ENCODE measurements at places on chromosomes 2 and 18.

GRCh38 chr18:4181882-4182568, 273.1 kb downstream of the DLGAP1 start:
- DNase-seq: no peak

DNA sequence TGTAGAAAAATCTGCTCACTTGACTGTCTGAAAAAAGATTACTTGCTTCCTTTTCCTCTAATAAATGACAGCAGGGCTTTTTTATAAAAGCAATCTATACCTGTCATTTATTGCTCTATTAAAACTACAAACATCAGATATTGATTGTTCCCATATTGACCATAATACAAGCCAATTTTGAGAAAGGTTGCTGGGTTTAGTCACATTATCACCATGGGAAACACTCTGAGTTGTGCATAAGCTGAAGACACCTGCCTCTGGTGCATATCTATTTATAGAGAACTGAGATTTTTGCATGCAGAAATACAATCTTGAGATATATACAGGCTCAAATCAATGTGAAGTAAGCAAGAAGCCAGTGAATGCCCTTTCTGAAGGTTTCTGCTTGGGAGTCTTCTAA, 853.9 kb downstream of the DCC start:
- no peak for DNase-seq

GRCh38 chr18:74928194-74928968, 280.6 kb downstream of the PTGR3 start:
- no peak for DNase-seq

DNA sequence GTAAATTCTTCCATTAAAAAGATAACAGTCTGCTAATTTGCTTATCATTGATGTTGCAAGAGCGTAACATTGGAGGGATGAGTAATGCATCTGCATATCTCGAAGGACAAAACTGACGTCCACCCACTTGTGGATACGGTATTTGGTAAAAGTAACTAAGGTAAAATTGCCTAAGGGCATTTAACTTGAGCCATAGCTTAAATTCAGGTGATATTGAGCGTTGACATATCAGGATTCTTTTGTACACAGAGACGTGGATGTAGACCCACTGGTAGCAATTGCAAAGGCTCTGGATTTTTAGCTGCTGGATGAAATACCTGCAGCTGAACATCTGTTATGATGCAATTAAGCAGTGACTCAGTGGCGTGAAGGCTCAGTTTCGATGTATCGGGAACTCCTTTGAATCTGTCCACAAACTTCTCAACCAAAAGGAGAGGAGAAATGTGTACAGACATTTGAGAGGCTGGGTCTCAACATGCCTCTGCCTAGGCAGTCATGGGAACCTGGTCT, 119.3 kb downstream of the SPTBN1 start:
- DNase-seq: no peak

DNA sequence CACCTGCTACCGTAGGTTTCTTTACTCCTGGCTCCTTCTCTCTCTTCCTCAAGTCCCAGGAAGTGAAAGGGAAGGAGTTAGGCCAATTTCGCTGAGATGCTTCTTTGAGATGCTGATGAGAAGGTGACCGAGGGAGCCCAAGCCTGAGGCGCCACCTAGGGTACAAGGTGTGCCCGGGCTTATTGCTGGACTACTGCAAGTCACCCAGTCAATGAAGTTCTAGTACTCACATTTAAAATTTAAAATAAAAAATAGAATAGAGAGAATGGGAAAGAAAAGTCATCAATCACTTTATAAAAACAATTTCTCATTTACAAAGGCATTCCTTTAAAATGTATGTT, 45.3 kb downstream of the ACAA2 start:
- DNase-seq: no peak

DNA sequence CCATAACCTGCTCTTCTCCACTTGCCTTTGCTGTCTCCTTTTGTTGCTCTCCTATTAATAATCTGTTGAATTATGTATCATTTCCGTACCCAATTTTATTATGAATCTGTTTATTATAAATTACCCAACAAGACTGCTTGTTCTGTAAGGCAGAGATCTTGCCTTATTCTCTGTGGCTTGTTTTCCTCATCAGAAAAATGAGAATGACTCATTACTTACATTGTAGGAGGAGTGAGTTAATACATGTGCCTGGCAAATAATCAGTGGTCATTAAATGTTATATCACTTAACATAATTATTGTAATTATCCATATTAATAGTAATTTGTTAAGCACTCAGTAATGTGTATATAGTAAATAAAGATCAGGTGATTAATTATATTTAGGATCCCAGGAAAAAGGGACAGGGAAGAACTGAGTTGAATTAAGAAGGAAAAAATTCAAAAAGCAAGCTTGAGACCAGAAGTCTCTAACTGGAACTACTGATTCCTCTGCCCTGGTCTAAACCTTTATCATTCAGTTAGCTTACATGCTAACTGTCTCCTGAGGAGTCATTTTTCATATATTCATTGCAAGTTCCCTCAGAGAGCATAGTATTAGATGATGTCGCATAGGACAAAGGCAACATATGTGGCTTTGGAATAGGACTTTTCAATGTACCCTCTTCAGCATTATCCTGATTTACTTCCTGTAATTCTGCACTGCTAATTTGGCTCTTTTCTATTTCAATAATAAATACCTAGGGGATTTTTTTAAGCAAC, 335.7 kb downstream of the GALNT13 start:
- DNase-seq: no peak

DNA sequence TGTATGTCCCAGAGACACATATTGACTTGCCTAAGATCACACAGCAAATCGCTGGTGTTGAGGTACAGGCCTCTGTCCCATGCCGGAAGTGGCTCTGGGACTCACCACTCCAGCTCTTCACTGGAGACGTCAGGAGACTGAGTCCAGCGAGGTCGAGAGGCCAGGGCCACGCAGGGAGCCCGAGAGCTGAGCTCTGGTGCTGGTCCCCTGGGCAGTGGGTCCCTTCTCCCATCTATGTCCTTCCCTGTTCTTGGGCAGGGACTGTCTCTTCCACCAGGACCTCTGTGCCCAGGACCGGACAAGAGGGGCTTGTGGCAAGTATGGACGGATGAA, 62.4 kb upstream of the TWIST2 start:
- DNase-seq: no peak

GRCh38 chr2:209147981-209148380, 275.9 kb upstream of the MAP2 start:
- no peak for DNase-seq

DNA sequence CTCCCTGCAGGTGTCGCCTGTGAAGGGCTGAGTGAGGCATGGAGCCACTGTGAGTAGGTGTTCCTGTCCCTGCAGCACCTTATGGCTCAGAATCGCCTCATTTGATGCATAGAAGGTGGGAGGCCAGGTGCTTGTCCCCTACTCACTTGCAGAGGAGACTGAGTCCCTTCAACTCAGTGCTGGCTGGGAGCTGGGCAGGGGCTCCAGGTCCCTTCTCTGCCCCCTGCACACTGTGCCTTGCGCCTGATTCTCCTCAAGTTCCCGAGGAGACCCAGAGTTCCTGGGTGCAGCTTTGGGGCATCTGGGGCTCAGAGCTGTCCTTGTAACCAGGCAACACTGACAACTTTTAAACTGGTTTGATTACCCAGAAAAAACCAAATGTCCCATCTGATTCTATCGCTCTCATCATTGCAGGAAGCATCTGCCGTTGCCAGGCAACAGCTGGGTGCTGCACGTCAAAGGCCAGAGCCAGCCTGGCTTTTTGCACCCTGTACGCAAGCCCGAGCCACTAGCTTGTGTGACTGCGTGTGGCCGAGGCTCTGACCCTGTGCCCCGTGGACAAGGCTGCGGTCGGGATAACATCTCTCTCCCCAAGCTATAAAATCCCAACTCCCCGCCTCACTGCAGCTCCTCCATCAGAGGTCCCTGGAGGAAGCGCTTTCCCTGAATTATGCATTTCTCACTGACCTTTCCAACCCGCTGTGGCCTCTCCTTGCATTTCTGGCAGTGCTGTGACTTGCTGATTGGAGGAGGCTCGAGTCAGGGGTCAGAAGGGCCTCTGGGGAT, 130.8 kb upstream of the HDAC4 start:
- DNase-seq: no peak

GRCh38 chr18:36212301-36213171, 25.2 kb downstream of the MOCOS start:
- no peak for DNase-seq

GRCh38 chr2:225457482-225457881, 58.0 kb downstream of the NYAP2 start:
- DNase-seq: no peak

DNA sequence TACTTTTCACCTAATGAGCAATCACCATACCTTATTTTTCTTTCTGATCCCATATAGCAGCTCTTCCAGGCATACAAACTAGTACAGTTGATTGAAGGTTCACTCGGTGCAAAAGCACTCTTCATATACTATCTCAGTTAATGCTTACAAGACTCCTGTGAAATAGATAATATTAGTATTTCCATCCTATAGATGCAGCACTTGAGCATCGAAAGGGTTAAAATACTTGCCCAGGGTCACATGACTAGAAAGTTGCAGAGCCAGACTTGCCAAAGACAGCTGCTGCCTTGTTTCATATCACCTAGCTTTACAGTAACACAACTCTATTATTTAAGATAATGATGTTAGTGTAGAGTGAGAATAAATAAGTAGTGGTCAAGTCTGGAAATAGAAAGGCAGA, 466.0 kb upstream of the TNP1 start:
- DNase-seq: no peak

GRCh38 chr2:98583276-98583675, 25.0 kb downstream of the COA5 start:
- DNase-seq: no peak

GRCh38 chr2:224120986-224121385, 81.9 kb upstream of the SERPINE2 start:
- no peak for DNase-seq

- no peak for DNase-seq
Measured at GRCh38 chr18:9095297-9096006, 7.0 kb upstream of the NDUFV2 start.

Data from midbrain (tissue), 1 donor.